ENCODE measurements at places on chromosomes 11 and 22. TPM values are rescaled to one million over a fixed set of nuclear protein-coding genes. Genes with fewer than 3 reads are reported as not detected.
A peak's percentile ranks its signal among the peaks of the same experiment; 100 is the strongest.

DNA sequence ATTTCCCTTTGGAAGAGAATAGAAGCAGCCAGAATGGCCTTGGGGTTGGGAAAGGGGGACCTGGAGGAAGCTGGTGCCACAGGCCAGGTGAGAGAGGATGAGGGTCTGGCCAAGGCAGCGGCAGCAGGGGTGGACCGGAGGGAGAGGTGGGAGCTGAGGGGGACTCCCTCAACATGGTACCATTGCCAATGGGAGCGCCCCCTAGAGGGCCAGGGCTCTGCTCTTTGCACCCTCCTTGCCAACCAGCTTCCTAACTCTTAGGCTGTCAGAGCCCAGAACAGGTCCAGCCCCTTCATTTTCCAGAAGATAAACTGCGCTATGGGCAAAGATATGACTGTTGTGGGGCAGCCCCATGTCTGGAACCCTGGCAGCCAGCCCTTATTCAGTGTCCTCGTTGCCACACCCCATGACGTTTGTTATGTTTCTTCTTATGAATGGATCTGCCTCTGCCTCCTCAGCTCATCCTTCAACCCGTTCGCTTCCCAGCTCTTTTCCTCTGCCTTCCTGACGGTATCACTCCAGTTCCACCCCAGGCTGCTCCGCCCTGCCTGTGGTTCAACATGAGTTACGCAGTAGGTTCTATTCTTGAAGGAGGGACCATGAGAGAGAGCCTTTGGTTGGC, 185.2 kb downstream of the GRIK4 start:
- no peak overlapping the region for H3K27ac ChIP-seq
- no peaks in the 10 kb centered on the region for H3K4me1 ChIP-seq
- no peaks in the 10 kb centered on the region for H3K27me3 ChIP-seq
- no peaks in the 10 kb centered on the region for H3K36me3 ChIP-seq
- DNase-seq: no peak

Gene VWCE
- total RNA-seq: 2.7 TPM

DNA sequence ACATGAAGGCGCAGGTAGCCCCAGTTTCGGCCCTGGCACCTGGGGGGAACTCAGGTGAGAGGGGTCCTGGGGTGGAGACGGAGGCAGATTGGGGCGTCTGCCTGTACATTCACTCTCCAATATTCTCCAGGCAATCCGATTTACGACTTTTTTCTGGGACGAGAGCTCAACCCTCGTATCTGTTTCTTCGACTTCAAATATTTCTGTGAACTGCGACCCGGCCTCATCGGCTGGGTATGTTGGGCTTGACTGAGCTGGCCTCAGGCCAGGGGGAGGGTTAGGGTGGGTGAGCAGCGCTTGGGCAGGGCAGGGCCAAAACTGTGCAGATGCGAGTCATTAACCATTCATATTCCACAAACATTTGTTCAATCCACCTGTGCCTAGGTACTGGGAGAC, 1.7 kb downstream of the TM7SF2 start:
- peaks cover 49% of the 10 kb centered on the region for H3K4me1 ChIP-seq
- peaks cover 32% of the 10 kb centered on the region for H3K36me3 ChIP-seq
- H3K27me3 ChIP-seq: no peaks in the 10 kb centered on the region
- peak; percentile 60 for DNase-seq
- peak overlapping the region; percentile 82 for H3K27ac ChIP-seq

- no peak for DNase-seq
- no peak overlapping the region for H3K4me3 ChIP-seq
- no peak overlapping the region for H3K27ac ChIP-seq
- no peaks in the 10 kb centered on the region for H3K36me3 ChIP-seq
- H3K27me3 ChIP-seq: no peaks in the 10 kb centered on the region
- peaks cover 2% of the 10 kb centered on the region for H3K4me1 ChIP-seq
These were observed 3.3 kb upstream of the HEPN1 start for GRCh38 chr11:124915541-124916369.

- DNase-seq: no peak
- peaks cover 3% of the 10 kb centered on the region for H3K4me1 ChIP-seq
- no peaks in the 10 kb centered on the region for H3K36me3 ChIP-seq
- H3K27ac ChIP-seq: no peak overlapping the region
These were observed 28.4 kb upstream of the SIK2 start for GRCh38 chr11:111573821-111574249.

DNA sequence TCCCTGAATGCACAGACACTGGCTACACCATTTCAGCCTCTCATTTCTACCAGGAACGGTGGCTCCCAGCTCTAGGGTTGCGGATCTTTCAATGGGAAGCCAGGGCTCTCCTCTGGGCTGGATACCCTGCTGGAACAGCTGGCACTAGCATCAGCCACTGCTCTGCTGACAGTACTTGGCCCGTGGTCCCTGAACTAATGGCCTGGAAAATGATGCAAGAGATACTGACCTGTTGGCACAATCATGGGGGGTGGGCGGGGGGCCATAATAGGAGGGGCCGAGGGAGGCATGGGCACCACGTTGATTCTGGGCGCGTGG, 10.7 kb upstream of the TBC1D10A start:
- H3K27ac ChIP-seq: no peak overlapping the region
- no peak for DNase-seq
- H3K4me3 ChIP-seq: no peak overlapping the region
- no peaks in the 10 kb centered on the region for H3K27me3 ChIP-seq
- peaks cover 100% of the 10 kb centered on the region for H3K36me3 ChIP-seq

DNA sequence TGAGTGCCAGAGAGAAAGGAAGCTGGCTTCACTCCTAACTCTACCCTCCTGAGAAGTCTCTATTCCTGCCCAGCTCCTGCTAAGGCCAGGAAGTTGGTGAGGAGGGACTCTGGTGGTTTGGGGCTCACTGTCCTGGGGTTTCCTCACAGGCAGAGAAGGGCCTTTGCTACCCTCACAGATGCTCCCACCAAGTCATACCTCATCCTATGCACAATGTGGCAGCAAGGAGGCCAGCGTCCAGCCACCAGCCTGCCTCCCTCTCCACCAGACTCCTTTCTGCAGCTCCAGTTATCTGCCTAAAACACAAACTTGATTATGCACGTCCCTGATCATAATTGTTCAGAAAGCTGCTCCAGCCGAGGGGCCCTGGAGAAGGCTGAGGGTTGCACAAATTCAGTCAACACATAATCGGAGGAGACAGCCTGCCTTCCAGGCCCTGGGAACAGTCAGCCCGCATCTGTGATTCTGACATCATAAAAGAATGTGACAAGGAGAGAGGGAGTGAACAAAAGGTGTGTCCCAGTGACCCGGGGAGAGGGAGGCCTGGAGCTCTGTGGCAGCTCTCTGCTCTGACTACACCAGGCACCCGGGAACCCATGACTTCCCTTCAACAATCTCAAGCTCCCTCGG, 28.8 kb downstream of the DKK3 start:
- no peak for DNase-seq
- peaks cover 16% of the 10 kb centered on the region for H3K4me1 ChIP-seq
- peak overlapping the region; percentile 26 for H3K27ac ChIP-seq

Gene CDPF1
- total RNA-seq: 11.1 TPM

DNA sequence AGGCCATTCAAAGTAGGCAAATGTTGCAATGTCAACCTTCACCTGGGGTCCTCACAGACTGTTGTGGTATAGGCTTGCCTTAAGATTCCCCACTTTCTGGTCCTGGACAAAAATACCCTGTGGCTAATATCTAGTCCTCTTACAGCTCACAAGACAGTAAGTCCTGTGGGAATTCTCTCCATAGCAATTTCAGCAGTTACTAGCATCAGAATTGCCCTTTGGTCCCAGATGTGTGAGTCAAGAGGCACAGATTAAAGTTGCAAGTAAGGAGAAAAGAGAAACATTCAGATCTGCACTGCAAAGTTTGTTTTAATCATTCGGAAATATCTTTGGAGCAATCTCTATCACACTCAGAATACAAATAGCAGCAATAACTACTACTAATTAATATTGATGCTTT, 420.2 kb downstream of the NTM start:
- H3K4me3 ChIP-seq: no peak overlapping the region
- no peaks in the 10 kb centered on the region for H3K27me3 ChIP-seq
- no peaks in the 10 kb centered on the region for H3K4me1 ChIP-seq
- H3K27ac ChIP-seq: no peak overlapping the region
- no peaks in the 10 kb centered on the region for H3K36me3 ChIP-seq
- no peak for DNase-seq

Measured in adrenal gland (tissue), 19 donors.